ENCODE measurements at places on chromosomes 7 and 10.

- no peak for DNase-seq
Measured at GRCh38 chr7:124779194-124779593, 13.6 kb upstream of the GPR37 start.

- no peak for DNase-seq
Measured at GRCh38 chr7:119748251-119748860, 524.6 kb upstream of the KCND2 start.

DNA sequence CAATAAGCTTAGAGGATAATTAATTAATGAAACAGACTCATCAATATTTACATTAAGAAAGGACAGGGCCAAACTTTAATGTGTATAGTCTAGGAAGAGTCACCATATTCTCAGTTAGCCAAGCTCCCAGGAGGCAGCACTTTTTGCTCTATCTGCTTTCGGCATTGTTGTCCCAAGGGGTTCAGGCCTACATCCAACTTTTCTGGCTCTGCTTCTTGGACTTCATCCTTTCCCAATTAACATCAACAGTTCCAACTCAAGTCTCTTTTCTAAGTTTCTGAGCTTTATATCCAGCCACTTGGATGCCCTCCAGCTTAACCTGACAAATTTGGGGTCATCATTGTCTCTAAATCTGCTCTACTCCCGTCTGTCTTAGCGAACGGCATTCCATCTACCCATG lies 42.8 kb downstream of the GLI3 start:
- no peak for DNase-seq

- no peak for DNase-seq
Measured at GRCh38 chr10:19077276-19077675, 28.7 kb downstream of the MALRD1 start.

DNA sequence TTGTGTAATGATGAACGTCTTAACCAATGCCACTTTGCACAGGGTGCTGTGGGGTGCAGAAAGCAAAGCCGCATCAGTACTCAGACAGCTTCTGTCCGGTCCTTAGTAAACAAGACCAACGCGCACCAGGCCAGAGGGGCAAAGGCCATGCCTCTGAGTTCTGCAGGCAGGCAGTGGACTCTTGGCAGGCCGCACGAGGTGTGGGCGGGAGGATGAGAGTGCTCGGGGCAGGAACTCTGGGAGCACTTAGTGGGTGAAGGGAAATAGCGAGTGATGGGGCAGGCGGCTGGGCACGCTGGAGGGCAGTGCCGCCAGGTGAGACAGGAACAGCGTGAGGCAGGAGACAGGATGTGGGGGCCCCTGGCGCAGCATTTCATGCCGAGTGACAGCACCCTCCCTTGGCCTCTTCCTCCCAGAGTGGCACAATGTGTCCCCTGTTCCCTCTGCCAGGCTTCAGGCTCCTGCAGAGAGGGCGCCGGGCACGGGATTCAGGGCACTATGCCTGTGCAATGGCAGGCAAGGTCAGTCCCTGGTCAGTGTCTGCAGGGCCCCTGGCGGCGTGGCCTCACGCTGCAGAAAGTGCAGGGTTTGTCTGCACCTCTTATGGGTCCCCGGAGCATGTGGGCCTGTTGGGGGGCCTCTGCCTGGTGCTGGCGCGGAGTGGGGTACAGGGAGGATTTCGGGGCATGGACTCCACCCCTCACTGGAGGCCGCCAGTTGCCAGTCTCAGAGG lies 60.4 kb downstream of the VIPR2 start:
- DNase-seq = no peak

- no peak for DNase-seq
Measured at GRCh38 chr10:69397972-69398371, 18.7 kb downstream of the TACR2 start.

DNA sequence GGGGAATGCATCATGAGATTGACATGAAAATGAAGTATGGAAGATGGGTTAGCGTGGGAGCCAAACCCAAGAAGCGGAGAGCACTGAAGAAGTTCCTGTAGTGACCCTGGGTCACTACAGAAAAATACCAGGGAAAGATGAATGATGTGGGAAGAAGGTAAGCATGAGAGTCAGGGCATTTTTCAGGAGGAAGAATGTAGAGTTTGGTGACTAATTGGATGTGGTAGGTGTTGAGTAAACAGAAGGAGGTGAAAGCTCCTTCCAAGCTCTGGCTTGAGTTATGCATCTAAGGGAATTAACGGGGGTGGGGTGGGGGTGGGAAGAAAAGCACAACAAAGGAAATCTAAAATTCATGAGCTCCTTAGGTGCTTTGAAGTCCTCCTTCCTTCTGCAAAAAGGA lies 238.1 kb upstream of the AOAH start:
- no peak for DNase-seq

GRCh38 chr7:111718886-111719285 lies 156.6 kb upstream of the IMMP2L start:
- DNase-seq = no peak

DNA sequence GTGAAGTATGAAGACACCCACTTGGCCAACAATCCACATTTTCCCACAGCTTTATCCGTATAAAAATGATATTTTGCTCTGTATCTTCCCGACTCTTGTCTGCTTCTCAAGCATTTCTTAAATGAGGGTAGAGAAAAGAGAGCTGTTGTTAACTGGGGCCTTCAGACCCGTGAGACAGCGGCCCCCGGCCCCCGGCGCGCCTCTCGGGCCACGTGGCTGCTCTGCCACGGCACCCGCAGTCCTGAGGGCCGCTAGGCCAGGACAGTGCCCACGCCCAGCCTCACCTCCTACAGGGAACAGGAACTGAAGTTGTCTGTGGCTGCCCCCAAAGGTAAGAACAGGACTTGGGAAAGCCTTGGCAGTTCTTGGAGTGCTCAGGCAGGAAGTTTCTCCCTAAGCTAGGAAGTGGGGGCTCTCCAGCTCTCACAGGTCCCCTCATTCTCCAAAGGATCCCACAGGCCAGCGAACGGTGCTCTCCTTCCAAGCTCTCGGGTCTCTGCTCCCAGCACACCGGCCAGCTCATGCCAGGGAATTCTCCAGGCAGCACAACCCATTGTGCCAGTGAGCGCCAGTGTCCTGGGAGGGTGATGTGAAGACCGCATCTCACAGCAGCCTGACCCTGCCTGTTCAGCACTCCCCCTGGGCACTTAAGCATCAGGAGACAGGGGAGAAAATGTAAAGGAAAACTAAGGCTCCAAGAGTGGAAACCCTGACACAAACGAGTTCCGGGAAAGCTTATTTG lies 230.3 kb upstream of the PFKP start:
- no peak for DNase-seq

DNA sequence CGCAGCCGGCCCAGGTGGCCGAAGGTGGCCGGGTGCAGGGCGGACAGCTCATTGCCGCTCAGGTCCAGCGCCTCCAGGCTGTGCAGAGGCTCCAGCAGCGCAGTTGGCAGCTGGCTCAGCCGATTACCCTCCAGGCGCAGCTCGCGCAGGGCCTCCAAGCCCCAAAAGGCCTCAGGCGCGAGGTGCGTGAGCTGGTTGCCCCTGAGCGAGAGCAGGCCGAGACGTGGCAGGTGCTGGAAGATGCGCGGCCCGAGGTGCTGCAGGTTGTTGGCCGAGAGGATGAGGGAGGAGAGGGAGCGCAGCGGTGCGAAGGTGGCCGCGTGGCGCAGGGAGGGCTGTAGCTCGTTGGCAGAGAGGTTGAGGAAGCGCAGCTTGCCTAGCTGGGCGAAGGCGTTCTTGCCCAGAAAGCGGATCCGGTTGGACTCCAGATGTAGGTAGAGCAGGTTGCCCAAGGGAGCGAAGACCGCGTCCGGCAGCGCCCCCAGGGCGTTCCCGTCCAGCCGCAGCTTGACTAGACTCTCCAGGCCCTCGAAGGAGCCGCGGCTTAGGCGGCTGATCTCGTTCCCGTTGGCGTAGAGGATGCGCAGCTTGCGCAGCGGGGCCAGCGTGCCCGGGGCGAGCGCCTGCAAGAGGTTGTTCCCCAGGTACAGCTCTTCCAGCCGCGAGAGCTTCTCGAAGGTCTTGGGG lies 923 bp downstream of the TRIL start:
- DNase-seq = no peak

DNA sequence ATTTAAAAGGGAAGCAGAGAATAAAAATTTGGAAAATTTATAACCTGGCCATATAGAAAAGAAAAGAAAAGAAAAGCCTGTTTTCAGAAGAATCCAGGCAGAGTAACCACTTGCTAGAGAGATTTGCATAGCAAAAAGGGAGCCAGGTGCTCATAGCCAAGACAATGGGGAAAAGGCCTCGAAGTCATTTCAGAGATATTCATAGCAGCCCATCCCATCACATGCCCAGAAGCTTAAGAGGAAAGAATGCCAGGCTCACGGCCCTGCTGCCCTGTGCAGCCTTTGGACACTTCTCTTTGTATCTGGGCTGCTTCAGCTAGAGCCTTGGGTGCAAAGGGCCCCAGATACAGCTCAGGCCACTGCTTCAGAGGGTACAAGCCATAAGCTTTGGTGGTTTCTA lies 159.8 kb downstream of the CCDC7 start:
- DNase-seq = no peak

GRCh38 chr7:27239387-27240014 lies 3.1 kb upstream of the EVX1 start:
- DNase-seq = no peak

GRCh38 chr10:73635781-73636180 lies 5.5 kb downstream of the MYOZ1 start:
- DNase-seq = no peak

- DNase-seq = no peak
Measured at GRCh38 chr10:4174197-4174596, 389.2 kb upstream of the KLF6 start.

GRCh38 chr7:49781996-49782395 lies 8.6 kb downstream of the VWC2 start:
- DNase-seq = no peak

- DNase-seq = no peak
Measured at GRCh38 chr7:156929789-156930539, 19.5 kb upstream of the NOM1 start.

- DNase-seq = no peak
Measured at GRCh38 chr7:150586068-150586784, 19.0 kb downstream of the GIMAP4 start.

DNA sequence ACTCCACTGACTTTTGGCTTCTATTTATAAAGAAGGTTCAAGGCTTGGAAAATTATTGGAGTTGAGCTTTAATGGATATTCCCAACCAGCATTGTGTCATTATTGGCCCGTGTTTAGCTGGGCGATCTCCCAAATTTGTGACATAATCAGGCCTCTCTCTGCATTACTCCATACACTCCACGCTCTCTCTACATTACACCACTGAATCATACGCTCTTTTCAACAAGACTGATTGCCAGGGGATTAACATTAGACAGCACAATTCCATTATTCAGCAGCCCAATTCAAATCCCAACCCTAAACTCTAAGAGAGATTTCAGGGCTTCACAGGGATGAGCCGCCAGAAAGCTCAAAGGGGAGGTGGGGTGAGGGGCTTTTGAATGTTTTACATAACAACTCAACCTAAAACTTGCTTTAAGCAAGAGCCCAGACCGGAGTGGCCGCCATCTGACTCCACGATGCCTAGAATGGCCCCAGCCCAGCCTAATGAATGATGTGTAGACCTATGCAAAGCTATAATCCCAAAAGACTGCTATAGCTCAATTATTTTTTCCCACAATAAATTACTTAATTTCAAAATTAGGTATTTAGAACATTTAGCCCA lies 61.8 kb downstream of the FGFR2 start:
- DNase-seq = no peak

- DNase-seq = no peak
Measured at GRCh38 chr10:108775911-108776475, 1147.3 kb downstream of the XPNPEP1 start.

DNA sequence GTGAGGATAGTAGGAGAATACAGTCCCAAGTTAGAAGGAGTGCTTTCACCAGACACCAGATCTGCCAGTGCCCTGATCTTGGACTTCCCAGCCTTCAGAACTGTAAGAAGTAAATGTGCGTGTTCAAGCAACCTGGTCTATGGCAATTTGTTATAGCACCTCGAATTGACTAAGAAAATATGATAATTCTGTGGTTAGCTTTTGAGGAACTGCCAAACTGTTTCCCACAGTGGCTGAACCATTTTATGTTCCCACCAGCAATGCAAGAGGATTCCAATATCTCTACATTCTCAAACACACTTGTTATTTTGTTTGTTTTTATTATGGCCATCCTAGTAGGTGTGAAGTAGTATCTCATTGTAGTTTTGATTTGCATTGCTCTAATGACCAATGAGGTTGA lies 47.0 kb downstream of the RBM20 start:
- no peak for DNase-seq

GRCh38 chr7:82339958-82340357 lies 103.6 kb downstream of the CACNA2D1 start:
- no peak for DNase-seq
